ENCODE measurements at places on chromosomes 4 and X.

- no peak for DNase-seq
Measured at GRCh38 chrX:153371256-153371655, 29.9 kb downstream of the PNMA6E start.

DNA sequence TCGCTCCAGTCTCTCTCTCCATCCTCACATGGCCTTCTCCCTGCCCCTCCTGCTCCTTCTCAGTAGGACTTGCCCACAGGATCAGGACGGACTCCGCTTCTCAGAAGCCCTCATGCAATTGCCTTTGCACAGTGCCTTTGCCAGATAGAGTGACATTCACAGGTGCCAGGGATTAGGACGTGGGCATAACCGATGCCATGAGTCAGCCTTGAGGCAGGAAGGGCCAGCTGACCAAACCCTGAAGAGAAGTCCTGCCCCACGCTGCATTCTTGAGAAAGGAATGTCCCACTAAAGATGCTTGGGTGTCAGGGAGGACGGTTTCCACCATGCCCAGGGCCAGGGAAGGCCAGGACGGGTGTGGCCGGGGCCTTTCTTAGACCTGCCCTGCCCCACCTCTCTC lies 6.6 kb upstream of the GRPEL1 start:
- no peak for DNase-seq

DNA sequence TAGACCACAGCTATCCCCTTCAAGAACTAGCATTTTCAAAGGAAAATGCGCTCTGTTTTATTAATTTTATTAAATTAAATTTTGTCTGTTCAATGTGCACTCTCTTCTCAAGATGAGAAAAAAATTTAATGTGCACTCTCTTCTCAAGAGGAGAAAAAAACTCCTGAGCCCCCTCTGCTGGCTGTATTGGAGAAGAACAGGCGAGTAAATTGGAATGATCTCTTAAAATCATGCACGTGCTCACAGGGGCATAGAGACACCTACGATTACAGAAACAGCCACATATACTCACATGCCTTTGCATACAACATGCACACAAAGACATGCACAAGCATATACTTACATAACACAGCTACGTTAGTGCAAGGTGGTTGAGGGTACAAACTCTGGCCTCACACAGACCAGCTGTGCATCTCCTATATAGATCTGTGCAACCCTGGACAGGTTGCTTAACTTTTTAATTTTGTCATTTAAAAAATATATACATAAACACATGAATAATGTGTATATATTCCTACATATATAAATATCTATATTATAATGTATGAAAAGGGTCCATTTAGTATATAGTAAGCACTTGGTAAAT lies 176.2 kb upstream of the CXorf66 start:
- DNase-seq, result no peak

DNA sequence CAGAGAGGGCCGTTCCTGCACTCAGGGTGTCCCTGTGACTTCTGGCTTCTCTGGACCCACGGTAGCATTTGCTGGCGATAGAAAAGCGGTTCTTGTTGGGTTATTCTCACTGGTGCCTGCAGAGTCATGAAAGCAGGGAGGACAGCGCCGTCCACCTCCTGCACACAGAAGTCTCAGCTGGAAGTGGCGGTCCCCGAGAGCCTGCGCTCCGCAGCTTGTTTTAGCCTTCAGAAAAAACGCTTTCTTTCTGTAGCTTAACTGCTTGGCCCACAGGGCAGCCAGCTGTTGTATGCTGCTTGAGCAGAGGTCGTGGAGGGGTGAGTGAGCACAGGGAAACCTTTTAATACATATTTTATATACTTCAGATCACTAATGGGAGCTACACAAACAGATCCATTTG lies 400.7 kb upstream of the FAT1 start:
- DNase-seq, result no peak

GRCh38 chr4:142077048-142077447 lies 440.7 kb downstream of the IL15 start:
- no peak for DNase-seq

DNA sequence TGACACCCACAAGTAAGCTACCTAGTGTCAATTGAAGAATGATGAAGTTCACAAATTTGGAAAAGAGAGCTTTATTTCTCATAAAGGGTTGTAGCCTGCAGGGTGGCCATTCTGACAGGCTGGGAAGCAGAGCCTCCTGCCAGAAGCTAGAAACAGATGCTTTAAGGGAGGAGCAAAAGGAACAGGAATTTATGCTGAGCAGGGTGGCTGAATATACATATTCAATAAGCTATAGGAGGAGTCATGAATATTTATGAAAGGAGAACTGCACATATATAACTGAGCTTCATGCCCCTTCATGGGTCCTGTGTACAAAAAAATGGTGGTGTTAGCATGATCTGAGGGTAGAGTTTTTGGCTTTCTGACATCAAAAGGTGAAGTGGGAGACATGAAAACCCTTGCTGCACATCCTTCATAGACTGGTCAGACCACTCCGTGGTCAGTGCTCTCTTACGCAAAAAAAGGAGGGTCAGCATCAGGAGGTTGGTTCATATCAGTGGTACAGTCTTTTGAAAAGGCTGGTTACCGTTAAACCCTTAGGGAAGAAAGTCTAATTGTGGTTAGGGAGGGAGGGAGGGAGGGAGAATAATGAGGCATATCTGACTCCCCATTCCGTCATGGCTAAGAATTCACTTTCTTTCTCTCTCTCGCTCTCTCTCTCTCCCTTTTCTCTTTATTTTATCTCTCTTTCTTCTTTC lies 121.4 kb downstream of the LUZP4 start:
- DNase-seq, result no peak

GRCh38 chr4:148310756-148311155 lies 131.5 kb downstream of the NR3C2 start:
- DNase-seq, result no peak

DNA sequence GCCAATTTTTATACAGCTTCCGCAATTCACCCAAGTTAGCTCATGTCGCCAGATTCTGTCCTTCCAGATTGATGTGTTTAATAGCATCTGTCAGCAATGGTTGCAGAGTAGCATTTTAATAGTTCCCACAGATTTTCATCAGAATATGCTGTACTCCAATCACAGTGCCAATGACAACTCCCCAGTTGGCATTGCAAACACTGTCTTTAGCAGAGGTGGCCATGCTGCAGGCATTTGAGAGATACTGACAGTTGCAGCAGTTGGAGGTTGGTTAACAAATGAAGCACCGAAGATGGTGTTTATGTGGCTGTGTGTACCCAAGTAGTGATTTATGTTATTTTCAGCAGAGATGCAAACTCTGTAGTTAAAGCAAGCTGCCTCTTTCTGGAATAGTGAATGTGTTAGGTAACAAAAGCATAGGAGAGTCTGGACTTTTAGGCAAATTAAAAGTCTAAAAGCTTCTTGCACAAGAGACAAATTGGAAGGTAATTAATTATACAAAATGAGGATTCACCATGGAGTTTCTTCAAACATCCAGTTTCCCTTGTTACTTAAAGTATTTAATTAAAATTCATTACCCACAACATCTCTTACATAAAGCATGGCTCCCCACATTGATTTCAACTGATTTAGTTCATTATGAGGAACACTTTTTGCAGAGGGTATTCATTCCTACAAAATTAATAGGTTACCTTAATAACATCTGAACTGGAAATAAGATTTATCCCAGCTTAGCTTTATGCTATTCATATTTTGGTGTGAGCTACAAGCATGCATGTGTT lies 65.2 kb downstream of the PARM1 start:
- DNase-seq, result no peak

GRCh38 chr4:41538887-41539498 lies 1.0 kb downstream of the LIMCH1 start:
- no peak for DNase-seq

- DNase-seq, result no peak
Measured at GRCh38 chr4:157217708-157218107, 2.8 kb upstream of the GRIA2 start.

DNA sequence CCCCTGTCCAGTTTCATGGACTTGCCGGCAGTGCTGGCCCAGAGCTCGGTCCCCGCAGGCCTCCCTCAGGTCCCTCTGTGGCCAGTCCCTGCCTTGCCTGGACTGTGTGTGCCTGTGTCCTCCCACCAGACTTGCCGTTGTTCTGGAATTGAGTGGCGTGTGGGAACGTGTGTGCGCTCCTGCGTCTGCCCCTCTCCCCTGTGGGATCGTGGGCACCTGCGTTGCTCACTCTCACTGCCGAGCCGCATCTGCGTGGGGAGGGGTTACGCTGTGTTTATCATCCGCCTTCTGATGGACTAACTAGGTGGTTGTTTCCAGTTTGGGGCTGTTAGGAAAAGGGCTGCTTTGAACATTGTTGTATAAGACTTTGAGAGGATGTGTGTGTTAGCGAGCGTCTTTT lies 21.2 kb downstream of the PCGF3 start:
- no peak for DNase-seq

DNA sequence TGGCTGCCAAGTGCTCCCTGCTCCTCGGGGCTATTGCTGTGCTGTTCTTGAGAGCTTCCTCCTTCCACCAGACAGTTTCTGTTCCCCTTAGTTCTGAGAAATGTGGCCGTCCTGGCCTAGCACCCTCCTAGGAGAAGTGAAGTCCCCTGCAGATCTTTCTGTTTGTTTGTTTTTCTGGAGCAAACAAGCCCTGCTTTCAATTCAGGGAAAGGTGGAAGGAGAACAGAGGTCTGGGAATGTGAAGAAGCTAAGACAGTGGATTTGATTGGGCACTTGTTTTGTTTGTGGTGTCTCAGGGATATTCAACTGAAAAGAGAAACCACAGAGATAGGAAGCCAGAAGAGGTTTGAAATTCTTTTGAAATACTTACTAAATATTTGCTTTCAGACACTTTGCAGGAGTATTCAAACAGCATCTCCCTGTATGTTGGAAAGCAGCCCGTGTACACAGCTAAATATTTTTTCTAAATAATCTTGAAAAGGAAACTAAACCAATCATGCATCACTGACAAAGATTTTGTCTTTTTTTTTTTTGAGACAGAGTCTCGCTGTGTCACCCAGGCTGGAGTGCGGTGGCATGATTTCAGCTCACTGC lies 36.5 kb upstream of the PPM1K start:
- DNase-seq, result no peak

GRCh38 chr4:76984127-76984526 lies 34.6 kb downstream of the SEPTIN11 start:
- no peak for DNase-seq

- no peak for DNase-seq
Measured at GRCh38 chr4:154452798-154453346, 38.7 kb downstream of the DCHS2 start.
